ENCODE measurements at places on chromosomes 12 and 14.

DNA sequence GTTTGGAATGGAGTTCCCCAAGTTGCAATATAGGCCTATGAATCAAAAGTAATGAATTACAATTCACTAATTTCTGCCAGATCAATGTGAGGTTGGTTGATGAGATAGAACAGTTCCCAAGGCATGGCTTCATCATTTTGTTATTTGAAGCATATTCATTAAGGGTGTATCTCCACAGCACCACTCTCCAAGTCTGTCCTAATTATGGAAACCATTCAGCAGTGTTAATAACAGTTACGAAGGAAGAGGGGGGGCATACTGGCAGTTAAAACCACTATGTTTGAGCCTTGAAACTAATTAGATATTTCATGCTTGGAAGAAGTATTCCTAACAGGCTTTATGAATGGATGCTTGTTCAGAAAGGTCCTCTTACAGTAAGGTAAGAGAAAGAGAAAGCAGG lies 520.3 kb downstream of the DIO2 start:
- DNase-seq = no peak

DNA sequence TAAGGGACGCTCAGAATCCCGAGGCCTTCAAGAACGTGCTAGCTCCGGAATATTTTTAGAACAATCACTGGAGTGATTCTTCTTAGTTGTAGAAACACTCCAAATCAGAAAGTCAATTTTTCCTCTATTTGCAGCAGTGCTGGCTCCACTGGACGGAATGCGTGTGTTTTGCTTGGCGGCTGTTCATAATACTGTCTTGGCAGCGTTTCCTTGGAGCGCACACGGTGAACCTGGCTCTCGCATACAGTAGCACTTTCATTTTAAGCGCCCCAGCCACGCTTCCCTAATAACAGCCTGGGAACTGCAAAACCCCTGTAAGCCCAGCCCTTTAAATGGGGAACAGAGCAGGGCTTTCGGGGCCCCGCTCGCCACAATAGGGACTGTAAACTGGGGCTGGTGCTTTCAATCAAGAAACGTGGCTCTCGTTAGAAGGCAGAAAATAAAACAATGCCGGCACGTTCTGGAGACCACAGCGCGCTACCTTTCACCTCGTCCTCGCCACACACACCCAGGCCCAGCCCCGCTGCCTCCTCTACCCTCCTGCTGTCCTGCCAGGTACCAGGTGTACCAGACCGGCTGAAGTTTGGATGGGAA lies 79.9 kb downstream of the BCL11B start:
- peak; percentile 84 for DNase-seq

GRCh38 chr12:32248441-32249140 lies 141.9 kb downstream of the BICD1 start:
- peak; percentile 21 for DNase-seq

- peak; percentile 22 for DNase-seq
These were observed 25.4 kb downstream of the BRF1 start for GRCh38 chr14:105275267-105275946.

DNA sequence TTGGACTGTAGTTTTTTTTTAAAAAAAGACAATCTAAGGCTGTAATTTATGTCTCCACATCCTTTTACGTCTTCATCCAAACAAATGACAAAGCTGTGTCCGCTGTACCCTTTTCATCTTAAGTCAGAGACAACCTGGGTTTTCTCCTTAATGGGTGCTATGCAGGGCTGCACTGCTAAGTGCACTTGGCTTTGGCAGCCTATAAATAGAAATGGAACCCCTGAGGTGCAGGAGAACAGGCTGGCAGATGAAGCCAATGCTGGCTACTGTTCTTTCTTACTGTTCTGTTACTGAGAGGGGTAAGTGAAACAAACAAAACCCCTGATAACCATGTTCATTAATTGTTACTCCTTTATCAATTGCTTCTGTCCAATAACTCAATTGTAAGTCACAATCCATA lies 47.1 kb upstream of the KICS2 start:
- DNase-seq = no peak

- DNase-seq = no peak
These were observed 49.1 kb downstream of the KCNA1 start for GRCh38 chr12:4958697-4959375.

GRCh38 chr12:122841544-122842321 lies 6.5 kb downstream of the HIP1R start:
- peak; percentile 54 for DNase-seq

DNA sequence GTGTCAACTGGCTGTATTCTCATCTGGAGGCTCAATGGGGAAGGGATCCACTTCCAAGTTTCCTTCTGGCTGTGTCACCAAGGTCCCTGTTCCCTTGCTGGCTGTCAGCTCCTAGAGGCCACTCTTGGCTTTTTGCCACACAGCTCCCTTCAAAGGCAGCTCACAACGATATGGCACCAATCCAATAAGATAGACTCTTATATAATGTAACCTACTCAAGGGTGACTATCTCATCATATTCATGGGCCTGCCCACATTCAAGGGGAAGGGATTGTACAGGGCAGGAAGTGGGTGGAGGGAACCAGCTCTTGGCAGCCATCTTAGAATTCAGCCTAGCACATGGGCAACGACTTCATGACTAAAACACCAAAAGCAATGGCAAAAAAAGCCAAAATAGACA lies 98.7 kb upstream of the PLXNC1 start:
- no peak for DNase-seq

GRCh38 chr14:97022741-97023140 lies 225.6 kb downstream of the VRK1 start:
- DNase-seq = no peak

All from fibroblast of lung (primary cell).